ENCODE measurements at places on chromosomes 7 and 10.

DNA sequence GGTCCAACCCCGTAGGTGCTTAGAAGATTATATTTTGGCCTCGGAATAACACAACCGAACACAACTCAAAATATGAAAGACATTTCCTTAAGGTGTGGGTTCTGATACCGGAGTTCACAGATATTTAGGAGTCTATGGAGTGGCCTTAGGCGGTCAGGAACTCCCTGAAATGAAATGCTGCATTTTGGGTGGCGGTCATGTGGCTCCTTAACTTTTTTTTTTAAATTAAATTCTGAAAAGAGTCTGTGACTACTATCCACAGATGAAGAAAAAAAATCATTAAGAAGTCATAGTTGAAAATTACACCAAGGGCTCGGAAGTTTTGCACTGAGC, 290.9 kb upstream of the NFE2L3 start:
- no peak for DNase-seq

- DNase-seq = no peak
These were observed 214.9 kb downstream of the JAZF1 start for GRCh38 chr7:27965650-27966049.

DNA sequence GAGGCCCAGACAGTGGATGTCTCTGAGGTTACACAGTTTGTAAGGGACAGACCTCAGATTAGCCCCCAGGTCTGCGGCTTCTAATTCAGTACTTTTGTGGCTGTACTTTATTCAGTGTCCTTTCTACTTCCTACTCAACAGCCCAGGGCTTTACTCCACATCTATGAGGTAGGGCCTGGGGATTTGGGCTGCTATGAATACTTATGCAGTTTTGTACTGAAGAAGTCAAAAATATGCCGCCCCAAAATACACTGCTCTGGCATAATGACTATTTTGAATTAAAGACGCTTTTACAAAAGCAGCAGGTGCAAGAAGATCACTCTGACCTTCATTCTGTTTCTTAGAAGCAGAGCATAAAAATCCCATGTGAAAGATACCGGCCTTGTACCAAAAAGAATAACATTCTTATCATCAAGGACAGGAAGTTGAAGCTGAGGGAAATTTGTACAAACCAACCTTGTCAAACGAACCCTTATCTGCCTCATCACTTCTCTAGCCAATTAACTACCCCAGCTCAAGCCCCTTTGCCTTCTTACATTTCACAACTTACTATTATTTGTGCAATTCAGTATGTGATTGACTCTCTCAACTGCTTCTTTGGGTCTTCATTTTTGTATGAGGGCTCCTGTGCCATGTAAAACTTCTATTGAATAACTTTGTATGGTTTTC, 26.1 kb upstream of the TRUB1 start:
- DNase-seq = no peak

DNA sequence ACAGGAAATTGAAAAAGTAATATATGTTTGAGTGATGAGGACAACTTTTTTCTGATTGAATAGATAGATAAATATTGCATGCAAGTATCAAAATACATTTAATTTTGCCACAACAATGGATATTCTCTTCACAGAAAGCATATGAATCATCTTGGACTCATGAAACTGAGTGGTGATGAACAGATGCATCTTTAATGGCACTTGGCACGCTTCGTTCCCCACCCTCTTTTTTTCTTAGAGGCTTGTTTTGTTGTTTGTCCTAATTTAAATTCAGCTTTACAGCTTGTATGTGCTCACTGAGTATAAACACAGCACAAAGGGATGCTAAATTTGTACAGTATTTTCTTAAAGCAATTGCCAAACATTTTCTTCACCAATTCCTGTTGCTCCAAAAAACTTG, 145.0 kb upstream of the YAE1 start:
- no peak for DNase-seq

GRCh38 chr10:91617072-91617609, 15.7 kb downstream of the PPP1R3C start:
- no peak for DNase-seq

DNA sequence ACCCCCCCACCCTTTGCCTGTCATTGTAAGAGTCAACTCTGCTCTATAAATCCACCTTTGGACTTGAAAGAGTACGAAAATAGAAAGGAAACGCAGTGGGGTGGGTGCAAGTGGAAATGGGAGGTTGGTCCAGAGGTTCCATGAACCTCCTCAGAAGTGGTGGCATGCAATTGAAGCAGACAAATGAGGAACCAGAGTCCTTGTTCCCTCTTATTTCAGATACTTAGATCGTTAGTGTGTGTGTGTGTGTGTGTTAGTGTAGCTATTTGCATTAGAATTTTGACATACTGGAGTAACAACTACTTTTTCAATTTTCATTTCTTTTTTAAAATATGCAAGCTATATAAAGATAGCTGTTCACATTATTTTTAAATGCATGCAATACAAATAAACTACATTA, 18.1 kb upstream of the TFAM start:
- DNase-seq = no peak

DNA sequence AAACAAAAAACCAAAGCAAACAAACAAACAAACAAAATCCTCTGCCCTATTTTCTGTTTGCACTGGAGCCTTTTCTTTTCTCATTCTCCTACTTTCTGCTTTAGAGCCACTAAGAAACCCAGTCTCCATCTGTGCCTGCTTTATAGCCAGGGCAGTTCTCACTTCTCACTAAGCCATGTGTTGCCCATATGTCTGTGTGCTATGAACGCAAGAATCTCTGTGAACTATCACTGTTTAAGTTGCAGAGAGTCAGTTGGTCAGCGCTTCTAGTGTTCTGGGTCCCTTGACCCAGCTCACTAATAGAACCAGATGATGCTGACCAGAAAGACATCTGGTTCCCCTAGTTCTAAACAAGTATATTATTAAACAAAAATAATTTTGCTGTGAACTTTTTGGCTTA, 81.4 kb downstream of the FAM185A start:
- no peak for DNase-seq

- DNase-seq = no peak
These were observed 300.5 kb upstream of the ZMIZ1 start for GRCh38 chr10:78768041-78768835.

- DNase-seq = no peak
These were observed 90.8 kb downstream of the NRP1 start for GRCh38 chr10:33243703-33244102.

GRCh38 chr10:127195571-127196281, 665 bp downstream of the INSYN2A start:
- no peak for DNase-seq

DNA sequence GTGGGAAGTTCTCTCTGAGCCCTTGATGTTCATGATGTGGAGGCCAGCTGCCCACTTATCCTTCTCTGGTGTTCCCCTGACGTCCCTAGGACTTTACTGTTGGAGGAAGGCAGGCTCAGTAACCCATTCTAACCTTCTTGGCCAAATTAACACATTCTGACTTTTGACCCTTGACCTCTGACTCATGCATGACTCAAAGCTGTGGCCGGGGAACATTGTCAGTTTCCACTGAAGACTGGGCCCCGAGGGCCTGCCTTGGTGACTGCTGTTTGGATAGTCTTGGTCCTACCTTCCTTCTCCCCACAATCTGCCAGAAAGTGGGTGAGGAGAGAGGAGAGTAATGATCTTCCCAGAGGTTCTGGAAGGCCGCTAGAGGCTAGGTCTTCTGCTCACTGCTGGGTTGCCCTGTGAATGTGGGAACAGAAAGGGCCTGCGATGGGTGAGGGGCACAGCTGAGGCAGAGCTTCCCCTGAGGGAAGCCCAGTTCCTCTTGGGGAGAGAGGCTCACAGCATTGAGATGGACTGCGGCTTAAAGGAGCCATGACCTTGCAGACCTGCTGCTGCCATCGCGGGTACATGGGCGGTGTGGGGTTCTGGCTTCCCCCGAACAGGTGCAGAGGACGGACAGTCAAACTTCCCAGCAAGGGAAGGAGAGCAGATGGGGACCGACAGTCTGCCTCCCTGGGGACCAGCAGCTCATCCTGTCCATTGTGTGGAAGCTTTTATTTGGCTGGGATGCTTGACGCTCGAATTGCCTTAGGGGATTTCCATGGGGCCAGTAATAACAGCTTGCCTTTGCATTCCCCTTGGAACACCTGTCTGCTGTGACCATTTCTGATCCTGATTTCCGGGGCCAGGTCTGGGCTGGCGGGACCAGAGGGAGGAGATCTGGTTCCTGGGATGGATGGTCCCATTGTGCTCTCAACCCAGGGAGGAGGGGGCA, 43.8 kb downstream of the ADAMTS14 start:
- DNase-seq = no peak

DNA sequence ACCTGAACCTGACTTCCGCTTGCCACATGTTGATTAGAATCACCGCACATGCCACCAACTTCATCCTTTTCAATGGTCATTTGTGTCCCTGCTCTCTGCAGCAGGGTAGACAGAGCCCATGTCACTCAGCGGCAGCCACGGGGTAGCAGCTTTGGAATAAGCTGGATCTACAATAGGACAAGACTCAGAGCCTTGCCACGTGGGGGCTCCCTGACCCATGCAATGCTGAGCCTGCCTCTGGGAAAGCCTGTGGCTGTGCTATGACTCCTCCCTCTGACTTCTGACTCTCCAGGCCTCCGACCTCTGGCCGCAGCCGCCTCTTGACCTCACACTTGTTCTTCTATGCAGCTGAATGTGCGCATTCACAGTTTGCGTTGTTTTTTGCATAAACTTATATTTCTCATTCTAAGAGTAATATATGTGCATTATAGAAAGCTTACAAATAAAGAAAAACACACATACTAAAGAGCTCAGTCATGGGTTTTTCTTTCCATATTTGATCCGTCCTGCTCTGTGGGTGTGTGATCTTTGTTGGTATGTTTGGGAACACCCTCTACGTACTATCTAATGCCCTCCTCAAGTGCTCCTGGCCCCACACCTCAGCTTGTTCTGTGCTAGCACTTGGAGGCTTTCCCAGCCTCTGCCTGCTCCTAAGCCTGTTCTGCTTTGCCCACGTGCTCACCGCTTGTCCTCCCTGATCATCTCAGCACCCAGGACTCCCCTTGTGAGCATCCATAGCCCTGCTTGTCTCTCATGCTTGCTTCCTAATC, 198.0 kb upstream of the MKI67 start:
- DNase-seq = no peak
